Endothelial cell (in vitro differentiated cells): ENCODE measurements at places on chromosomes 6 and 20. TPM values are rescaled to one million over a fixed set of nuclear protein-coding genes. Genes with fewer than 3 reads are reported as not detected.

NR2E1 gene
- not detected for total RNA-seq

WFDC10B gene
- total RNA-seq, result not detected

DDX43 gene
- not detected for total RNA-seq

COL9A1 gene
- total RNA-seq, result 0.77 TPM

GRCh38 chr6:43683708-43684455 lies 3.7 kb downstream of the MRPS18A start:
- no peak for DNase-seq

GRCh38 chr6:132259070-132259469 lies 142.2 kb downstream of the MOXD1 start:
- DNase-seq, result no peak

DNA sequence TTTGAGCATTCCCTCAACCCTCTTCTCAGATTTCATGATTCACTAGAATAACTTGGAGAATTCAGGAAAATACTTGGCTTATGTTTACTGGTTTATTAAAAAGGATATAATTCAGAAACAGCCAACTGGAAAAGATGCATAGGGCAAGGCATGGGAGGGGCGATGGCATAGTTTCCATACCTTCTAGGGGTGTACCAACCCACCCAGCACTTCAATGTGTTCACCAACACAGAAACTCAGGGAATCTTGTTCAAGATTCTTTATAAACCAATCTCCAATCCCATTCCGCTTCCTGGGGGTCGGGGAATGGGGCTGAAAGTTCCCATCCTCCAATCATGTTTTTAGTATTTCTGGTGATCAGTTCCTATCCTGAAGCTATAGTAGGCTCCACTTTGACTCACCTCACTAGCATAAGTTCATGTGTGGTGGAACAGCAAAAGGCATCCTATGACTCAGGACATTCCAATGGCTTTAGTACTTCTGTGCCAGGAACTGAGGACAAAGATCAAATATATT lies 164.4 kb downstream of the SIM1 start:
- DNase-seq, result no peak

- no peak for DNase-seq
These were observed 12.1 kb upstream of the HINT3 start for GRCh38 chr6:125944434-125944816.

GRCh38 chr20:32231245-32231644 lies 23.6 kb downstream of the POFUT1 start:
- no peak for DNase-seq

DNA sequence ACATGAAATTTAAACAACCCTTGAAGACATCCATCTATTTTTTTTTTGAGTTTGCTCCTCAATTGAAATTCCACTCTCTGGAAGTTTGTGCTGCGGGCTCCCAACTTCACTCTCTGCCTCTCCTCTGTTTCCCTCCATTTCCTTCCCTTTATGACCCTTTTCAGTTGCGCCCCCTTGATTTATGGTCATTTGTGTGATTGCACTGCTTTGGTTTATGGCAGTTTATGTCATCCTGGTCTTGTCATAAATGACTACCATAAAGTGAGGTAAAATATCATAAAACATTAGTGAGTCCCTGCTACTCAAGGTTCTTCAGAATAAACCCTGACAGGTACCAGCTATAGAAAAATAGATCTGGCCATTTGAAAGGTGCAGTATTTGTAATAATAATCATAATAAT lies 348.3 kb upstream of the ZFP64 start:
- DNase-seq, result no peak

DNA sequence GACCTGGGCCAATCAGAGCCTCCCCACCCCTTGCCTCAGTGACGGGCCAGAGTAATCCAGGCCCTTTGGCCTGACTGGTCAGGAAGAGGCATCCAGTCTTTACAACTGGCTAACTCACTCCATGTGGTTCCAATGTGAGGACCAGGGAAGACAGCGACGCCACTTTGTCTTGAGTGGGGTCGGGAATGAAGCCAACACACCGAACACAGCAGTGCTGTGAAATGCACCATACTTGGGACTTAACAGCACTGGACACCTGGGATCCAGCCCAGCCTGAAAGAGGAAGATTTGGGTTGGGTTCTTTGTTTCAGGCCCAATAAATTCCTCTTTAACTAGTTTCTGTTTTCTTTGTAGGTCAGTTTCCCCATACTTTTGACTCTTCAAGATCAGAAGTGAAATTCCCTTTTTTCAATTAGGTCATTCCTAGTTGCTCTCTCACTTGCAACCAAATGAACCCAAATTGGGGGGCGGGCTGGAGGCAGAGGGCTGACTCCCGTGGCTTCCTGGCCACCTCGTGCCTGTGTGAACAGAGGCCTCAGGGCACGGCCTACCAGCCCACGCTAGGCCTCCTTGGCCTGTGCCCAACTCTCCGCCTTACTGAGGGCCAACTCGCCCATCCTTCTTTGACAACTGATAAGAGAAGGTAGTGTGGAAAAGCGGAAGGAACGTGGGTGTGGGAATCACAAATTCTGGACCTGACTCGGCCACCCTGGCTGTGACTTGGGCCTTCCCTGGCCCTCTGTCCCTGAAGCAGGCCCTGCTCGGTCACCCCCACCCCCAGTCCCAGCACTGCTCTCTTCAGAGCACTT lies 17.1 kb downstream of the SULF2 start:
- DNase-seq, result no peak

- DNase-seq, result peak; percentile 86
These were observed at the start of gene IGF2R for GRCh38 chr6:159968295-159969203. TSS of gene IGF2R (plus strand) at chr6:159969082. CDS start at chr6:159969247, 165 bp downstream.

DNA sequence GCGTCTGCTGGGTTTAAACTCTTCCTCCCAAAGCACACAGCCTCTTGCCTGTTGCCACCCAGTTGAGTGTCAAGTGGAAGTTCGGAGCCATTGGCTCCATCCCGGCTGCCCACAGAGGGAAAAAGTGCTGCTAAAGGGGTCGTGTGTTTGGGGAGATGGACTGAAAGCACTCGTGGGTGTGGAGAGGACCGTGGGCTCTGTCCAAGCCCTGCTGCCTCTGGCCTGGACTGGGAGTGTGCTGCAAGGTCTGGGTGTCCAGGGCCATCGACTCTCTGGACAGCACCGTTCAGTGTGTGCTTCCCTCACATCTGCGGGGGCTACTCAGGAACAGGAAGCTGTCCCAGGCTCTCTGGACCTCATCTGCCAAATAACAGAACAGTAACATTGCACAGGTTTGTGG lies 269.3 kb downstream of the DLL1 start:
- no peak for DNase-seq

- DNase-seq, result no peak
These were observed at the start of gene TREM1 for GRCh38 chr6:41286544-41287346. TSS of gene TREM1 (minus strand) at chr6:41286682. CDS start at chr6:41286655, 27 bp downstream.

- no peak for DNase-seq
These were observed 107.4 kb downstream of the TFAP2A start for GRCh38 chr6:10307476-10307875.

DNA sequence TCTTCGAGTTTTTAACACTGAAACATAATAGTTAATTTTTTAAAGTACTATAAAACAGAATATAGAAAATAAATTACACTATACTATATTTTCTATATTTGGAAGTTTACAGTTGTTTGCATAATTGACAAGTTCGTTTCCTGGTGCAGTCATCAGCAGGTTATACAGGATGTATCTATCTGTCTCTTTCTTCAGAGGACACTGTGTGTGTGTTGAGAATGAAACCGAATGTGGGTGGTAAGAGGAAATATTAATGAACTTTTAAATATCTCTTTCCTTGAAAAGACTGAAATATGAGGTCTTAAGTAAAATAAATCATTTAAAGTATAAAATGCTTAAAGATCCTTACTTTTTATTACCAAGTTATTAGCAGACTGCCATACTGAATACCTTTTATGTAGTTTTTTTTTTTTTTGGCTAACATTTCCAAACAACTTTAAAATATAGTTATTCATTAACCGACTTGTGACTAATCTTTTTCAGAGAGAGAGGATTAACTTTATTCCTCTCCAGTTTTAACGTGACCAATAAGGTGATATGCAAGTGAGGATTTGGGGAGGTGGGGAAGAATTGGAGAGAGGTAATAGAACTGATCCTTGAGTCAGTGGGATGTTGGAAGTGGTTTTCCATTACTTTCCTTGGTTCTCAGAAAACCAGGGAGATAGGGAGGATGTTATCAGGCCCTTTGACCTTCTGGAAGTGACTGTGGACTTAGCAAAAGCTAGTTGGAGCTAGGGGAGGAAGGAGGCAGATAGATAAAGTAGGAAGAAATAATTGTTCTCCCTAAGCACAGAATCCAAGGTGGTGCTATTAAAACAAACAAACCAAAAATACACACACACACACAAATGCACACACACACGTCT lies 380.0 kb upstream of the FLRT3 start:
- DNase-seq, result no peak
